ENCODE measurements at places on chromosomes 7 and 10.

GRCh38 chr10:34405611-34406462 is 409.3 kb downstream of the PARD3 start:
- DNase-seq: no peak

- no peak for DNase-seq
These were observed 13.7 kb upstream of the MAP3K8 start for GRCh38 chr10:30420266-30420665.

DNA sequence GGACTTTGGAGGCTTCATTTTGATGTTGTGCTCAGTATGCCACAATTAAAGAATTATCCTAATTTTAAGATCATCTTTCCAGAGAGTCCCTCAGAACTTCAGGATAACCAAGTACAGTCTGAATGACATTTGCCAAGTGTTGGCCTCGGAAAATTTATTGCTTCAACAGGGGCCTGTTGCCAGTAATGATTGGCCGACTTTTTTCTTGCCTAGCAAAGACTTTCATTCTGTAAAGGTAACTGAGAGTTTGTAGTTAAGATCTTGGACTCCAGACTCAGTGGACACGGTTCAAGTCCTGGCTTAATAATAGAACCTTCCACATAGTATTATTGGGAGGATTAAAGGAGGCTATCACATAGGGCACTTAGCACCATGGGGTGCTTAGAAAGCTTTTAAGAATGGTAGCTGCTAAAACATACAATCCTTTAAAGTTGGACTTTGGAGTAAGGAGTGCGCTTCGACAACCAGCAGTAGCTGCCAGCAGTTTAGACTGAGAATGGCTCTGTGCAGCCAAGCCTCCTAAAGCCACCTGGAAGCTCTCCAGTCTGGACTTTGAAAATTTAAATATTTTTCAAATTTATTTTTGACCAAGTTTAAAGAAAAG is 90.0 kb downstream of the PLCE1 start:
- DNase-seq: no peak

GRCh38 chr10:123879606-123880257 is 11.9 kb downstream of the CPXM2 start:
- DNase-seq: no peak

DNA sequence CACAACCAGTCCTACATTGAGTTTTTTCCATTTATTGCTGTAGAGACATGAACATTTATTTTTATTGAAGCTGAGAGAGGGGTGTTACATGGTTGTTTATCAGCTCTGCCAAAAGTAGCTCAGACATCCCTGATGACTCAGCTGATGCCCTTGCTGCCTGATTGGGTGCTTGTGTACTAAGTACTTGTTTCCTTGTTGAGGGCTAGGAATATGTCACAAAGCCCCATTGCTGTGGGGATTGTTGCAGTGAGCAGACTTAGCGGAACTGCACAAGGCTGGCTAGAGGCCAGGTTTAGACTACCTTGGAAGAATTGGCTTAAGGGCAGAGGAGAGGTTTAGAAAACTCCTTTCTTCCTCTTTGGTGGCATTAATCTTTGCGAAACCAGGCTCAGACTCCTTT is 110.6 kb downstream of the AUTS2 start:
- DNase-seq: no peak

GRCh38 chr7:140677496-140677895 is 4.8 kb downstream of the ADCK2 start:
- DNase-seq: peak; percentile 41

GRCh38 chr7:50317697-50318669 is 13.5 kb downstream of the IKZF1 start:
- DNase-seq: no peak

- DNase-seq: no peak
These were observed 208.1 kb upstream of the PHYHIPL start for GRCh38 chr10:58968389-58968755.

GRCh38 chr10:122575776-122576175 is 15.2 kb downstream of the DMBT1 start:
- DNase-seq: no peak

GRCh38 chr7:133233142-133233541 is 19.7 kb upstream of the EXOC4 start:
- DNase-seq: no peak

DNA sequence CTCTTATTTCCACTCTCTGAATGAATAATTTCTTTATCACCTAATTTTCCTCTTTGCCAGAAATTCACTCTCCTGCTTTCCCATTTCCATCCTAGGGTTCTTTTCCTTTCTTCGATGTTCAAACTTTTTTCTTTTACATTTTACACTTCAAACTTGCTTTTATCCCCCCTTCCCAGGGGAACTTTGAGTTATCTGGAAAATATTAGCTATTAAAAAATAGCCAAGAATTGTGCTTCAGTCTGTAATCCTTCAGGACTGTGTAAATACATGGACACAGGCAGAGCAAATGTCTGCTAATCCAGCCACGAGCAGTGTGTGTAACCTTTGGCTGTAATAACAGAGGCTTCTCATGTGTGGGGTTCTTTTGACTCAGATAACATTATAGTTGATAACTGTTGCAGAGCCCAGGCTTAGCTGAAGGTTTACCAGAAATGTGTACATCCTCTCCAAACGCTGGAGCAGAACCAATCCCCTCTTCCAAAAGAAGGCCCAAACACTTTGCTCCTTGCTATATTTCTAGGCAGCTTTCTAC is 4.6 kb downstream of the ASB4 start:
- no peak for DNase-seq

- no peak for DNase-seq
These were observed 72.7 kb upstream of the PIK3CG start for GRCh38 chr7:106792233-106792926.

DNA sequence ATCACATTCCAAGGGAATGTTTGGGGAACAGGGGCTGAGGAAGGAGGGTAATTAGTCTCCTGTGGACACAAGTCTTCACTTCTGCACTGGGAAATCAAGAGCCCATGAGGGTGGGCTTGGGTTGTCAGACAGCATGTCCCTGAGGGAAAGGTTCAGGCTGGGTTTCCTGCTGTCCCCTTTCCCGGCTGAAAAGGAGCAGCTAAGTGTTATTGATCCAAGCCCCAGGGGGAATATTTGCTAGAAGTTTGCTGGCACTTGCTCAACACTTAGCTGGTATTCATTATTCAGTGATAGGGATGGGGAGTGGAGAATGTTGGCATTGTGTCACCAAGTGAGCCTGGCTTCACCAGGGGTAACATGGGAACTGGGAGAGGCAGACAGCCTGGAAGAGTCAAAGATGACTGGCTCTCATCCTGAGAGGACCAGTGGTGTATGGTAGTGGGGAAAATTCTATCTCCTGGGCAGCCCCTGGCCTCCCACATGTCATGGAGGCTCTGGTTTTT is 344.4 kb upstream of the PODXL start:
- DNase-seq: no peak

DNA sequence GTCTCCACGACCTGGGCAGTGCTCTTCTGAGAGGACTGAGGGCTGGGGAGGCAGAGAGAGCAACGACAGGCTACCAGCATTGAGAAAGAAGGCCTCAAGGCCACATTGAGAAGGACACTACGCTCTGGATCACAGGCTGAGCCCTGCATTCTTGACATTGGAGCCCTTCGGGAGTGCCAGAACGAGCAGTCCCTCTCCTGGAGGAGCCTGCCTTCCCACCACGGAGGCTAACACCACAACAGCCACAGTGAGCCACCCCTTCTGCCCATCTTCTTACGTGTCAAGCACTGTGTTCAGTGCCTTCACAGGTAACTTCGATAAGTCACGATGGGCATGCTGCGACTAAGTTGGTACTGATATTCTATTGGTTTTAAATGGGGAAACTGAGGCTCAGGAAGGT is 267.8 kb downstream of the RPS24 start:
- no peak for DNase-seq

DNA sequence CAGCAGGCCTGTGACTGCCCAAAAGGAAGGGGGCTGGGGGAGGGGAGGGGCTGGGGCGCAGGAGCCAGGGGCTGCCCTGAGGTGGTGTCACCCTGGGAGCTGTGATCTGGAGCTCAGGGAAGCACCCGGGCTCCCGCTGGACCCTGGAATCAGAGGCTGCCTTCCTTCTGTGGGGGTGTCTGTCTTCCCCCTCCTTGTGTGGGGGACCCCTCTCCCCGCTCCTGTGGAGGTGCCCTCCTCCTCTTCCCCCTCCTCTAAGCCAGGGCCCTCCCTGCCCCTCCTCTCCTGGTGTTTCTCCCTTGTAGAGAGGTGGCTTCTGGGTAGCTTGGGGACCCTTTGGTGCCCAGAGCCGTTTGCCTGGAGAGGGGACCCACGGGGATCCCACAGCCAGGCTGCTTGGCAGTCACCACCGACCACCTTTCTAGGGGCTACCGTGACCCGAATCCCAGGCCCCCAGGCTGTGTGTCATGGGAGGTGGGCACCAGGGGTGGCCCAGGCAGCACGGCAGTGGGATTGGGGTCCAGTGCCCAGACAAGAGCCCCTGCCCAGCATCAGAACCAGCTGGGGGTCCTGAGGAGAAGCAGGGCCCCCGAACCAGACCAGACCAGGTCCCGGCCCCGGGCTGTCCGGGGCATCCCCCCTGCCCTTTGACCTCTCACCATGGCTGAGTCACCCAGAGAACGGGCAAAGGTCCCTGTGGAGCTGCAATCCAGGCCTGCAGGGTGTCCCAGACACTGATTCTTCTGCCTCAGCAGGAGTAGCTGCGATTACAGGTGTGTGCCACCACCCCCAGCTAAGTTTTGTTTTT is 741 bp downstream of the PRAP1 start:
- DNase-seq: no peak

DNA sequence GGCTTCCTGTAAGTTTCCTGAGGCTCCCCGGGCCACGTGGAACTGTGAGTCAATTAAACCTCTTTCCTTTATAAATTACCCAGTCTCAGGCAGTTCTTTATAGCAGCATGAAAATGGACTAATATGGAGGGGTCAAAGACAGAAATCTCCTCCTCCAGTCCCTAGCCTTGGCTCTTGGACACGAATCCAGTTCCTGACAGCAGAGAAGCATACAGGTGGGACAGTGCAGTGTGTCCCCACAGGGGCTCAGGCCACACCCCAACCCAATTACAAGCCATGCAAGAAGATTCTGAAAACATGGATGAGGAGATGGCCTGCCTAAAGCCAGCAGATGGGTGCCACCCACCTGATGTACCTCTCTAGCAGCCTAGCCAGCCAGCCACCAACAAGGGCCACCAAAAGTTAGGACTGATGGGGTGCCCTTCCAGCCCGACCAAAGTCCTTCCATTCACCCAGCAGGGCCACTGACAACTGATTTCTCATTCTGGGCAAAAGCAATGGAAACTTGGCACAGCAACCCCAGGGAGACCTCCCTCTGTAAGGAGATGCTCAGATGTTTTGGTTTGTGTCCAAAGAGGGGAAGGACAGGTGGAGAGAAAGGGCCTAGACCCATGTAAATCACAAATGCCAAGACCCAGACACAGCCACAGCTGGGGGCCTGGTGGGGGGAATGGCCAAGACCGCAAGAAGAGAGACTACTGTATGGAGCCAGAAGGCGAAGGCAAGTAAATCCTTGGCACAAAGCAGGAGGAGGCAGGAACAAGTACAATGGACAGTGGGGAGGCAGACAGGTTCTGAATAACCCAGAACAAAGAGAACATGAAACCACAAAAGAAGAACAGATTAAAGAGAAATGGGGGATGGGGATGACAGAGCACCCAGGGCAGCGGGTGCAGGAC is 13.6 kb downstream of the GPRIN2 start:
- peak; percentile 58 for DNase-seq

- no peak for DNase-seq
These were observed 88.1 kb upstream of the IFRD1 start for GRCh38 chr7:112362053-112362650.

DNA sequence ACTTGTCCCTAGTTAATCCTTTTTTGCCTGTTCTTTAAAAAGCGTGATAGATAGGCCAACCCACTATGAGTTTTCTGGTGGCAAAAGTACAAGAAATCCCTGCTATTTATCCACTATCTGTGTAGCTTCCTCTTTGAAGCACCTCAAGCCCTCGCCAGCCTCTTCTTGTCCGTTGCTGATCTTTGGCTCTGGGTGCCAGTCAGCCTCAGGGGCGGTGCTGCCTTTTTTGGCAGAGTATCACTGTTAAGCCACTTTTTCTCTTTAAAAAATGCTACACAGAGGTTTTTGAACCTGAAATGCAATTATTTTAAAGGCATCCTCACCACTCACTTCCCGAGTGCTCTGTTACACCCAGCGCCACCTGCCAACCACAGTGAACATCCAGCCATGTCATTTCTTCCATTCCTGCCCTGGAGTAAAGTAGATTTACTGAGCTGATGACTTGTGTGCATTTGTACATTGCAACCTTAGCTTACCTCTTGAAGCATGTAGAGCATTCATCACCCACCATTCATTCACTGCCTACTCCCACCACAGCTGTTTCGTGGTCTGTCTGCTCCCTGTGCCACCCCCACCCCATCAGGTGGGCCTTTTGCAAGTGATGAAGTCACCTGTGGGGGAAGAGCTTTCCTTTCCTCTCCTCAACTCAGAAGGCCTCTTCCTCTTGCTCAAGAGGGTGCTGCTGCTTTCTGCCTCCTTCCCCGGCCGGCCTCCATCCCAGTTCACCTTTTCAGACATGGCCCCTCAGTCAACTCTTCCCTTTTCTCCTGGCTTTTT is 414.2 kb upstream of the GALNT17 start:
- DNase-seq: no peak

GRCh38 chr7:128458956-128459355 is 3.3 kb downstream of the HILPDA start:
- peak; percentile 79 for DNase-seq

GRCh38 chr7:108455998-108456677 is at the start of gene NRCAM:
TSS of gene NRCAM (minus strand) at chr7:108456436. CDS start at chr7:108240064, 216,372 bp downstream.
- DNase-seq: no peak

GRCh38 chr10:58010073-58010702 is 257.5 kb downstream of the IPMK start:
- DNase-seq: no peak

- no peak for DNase-seq
These were observed 265.3 kb downstream of the TCERG1L start for GRCh38 chr10:131046194-131046593.

GRCh38 chr10:79342811-79343561 is 4.3 kb upstream of the PPIF start:
- no peak for DNase-seq

DNA sequence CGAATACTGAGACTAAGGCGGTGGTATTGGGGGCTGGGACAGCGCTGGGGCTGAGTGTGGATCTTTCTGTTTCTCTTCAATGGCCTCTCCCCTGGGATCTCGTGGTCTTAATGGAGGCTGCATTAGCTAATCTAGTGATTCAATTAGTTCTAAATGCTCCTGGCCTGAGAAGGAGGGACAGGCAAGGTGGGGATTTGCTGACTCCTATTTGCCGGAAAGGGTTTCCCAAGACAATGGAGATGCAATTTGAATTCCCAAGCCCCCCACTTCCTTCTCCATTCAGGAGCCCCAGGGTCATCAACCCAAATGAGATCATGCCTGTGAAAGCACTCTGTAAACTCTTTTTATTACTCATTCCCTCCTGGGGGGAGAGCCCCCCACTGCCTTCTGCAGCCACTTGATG is 111.7 kb upstream of the PLXNA4 start:
- DNase-seq: no peak

- DNase-seq: no peak
These were observed 49.2 kb upstream of the COL13A1 start for GRCh38 chr10:69752479-69752878.

Measured in natural killer cell treated with Interleukin-12 subunit alpha and Interleukin-12 subunit beta and Interleukin-15 and Interleukin-18, amount 100 ng/mL, for 72 hours (primary cell).